Pancreas (tissue), 10 donors: ENCODE measurements at places on chromosomes 16 and 17. TPM values are rescaled to one million over a fixed set of nuclear protein-coding genes. Genes with fewer than 3 reads are reported as not detected.

PRKCB gene
- 2.6 TPM for total RNA-seq

APOH gene
- 8.2 TPM for total RNA-seq

LITAFD gene
- not detected for total RNA-seq

PLA2G10 gene
- total RNA-seq: 1.2 TPM

ZNF287 gene
- total RNA-seq: 1.9 TPM

USP43 gene
- 3.7 TPM for total RNA-seq

NTN1 gene
- 2.9 TPM for total RNA-seq

C17orf78 gene
- not detected for total RNA-seq

C16orf96 gene
- total RNA-seq: 0.31 TPM

EVI2B gene
- total RNA-seq: 0.12 TPM

ZNF213 gene
- total RNA-seq: 7.0 TPM

KCNH4 gene
- 0.09 TPM for total RNA-seq

C17orf113 gene
- total RNA-seq: 1.8 TPM

CACNG1 gene
- not detected for total RNA-seq

SYNGR3 gene
- 0.46 TPM for total RNA-seq

KREMEN2 gene
- 0.32 TPM for total RNA-seq

GLP2R gene
- 0.39 TPM for total RNA-seq

CRYBA1 gene
- total RNA-seq: not detected

PYY gene
- not detected for total RNA-seq

ZNF750 gene
- not detected for total RNA-seq

SCIMP gene
- total RNA-seq: 1.3 TPM

TBC1D3D gene
- 0.28 TPM for total RNA-seq

RAP1GAP2 gene
- total RNA-seq: 46.4 TPM

ARL5C gene
- not detected for total RNA-seq

EFNB3 gene
- total RNA-seq: 0.57 TPM

ZSCAN10 gene
- total RNA-seq: not detected

DERL2 gene
- 44.8 TPM for total RNA-seq

SLC16A5 gene
- total RNA-seq: 4.8 TPM

NTN3 gene
- total RNA-seq: 0.22 TPM

CEMP1 gene
- 0.79 TPM for total RNA-seq

ADAD2 gene
- not detected for total RNA-seq

CNEP1R1 gene
- total RNA-seq: 6.7 TPM

KRTAP2-3 gene
- not detected for total RNA-seq

OXLD1 gene
- total RNA-seq: 19.6 TPM

KRTAP9-2 gene
- not detected for total RNA-seq

TMED6 gene
- 49.1 TPM for total RNA-seq

RNF40 gene
- 37.7 TPM for total RNA-seq

BEAN1 gene
- total RNA-seq: not detected

ZFP90 gene
- 15.3 TPM for total RNA-seq

MPDU1 gene
- 19.0 TPM for total RNA-seq

EME1 gene
- 0.21 TPM for total RNA-seq
